A549 treated with CpdA at 1 μM for 4 hours (cell line): ENCODE measurements at places on chromosomes 1 and 21. TPM values are rescaled to one million over a fixed set of nuclear protein-coding genes. Genes with fewer than 3 reads are reported as not detected.

CD1B gene
- not detected in 5 replicates for total RNA-seq

ANKRD34A gene
- 0.12 to 0.27 TPM (median 0.17 TPM) in 5 replicates for total RNA-seq

SPRR2B gene
- total RNA-seq = not detected in 5 replicates

AMIGO1 gene
- total RNA-seq = 0.84 to 1.3 TPM (median 1.2 TPM) in 5 replicates

ELAVL4 gene
- total RNA-seq = 0.26 TPM in 1 of 5 replicates, not detected in the others

ATP6V1G3 gene
- total RNA-seq = not detected in 5 replicates

BNIPL gene
- total RNA-seq = 0.09 to 0.12 TPM (median 0.11 TPM) in 4 of 5 replicates, not detected in the other

SLC44A5 gene
- 0.05 to 0.10 TPM (median 0.06 TPM) in 5 replicates for total RNA-seq

PALMD gene
- total RNA-seq = 0.38 to 0.71 TPM (median 0.49 TPM) in 5 replicates
